SHP77 (cell line): ENCODE measurements at places on chromosomes 2 and 18.

DNA sequence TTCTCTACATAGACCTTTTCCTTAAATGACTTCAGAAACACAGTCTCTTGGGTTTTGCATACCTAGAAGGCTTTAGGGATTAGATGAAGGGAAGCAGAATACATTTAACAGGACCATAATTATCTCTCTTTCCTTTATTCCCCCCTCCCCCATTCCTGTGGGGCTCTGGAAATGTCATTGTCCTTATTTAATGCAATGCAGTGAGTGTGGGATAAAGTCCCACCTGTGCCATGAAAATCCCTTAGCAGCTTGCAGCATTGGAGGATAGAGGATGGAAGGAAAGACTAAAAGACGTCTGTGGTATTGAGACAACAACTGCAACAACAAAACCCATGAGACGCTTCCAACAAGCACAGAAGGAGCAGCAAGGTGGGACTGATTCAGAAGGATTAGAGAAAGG lies 117.8 kb upstream of the DCC start:
- no peak for DNase-seq

- no peak for DNase-seq
Observed at GRCh38 chr2:236119003-236119402, 49.2 kb downstream of the GBX2 start.

GRCh38 chr18:23868136-23868785 lies 146.3 kb upstream of the TTC39C start:
- no peak for DNase-seq

DNA sequence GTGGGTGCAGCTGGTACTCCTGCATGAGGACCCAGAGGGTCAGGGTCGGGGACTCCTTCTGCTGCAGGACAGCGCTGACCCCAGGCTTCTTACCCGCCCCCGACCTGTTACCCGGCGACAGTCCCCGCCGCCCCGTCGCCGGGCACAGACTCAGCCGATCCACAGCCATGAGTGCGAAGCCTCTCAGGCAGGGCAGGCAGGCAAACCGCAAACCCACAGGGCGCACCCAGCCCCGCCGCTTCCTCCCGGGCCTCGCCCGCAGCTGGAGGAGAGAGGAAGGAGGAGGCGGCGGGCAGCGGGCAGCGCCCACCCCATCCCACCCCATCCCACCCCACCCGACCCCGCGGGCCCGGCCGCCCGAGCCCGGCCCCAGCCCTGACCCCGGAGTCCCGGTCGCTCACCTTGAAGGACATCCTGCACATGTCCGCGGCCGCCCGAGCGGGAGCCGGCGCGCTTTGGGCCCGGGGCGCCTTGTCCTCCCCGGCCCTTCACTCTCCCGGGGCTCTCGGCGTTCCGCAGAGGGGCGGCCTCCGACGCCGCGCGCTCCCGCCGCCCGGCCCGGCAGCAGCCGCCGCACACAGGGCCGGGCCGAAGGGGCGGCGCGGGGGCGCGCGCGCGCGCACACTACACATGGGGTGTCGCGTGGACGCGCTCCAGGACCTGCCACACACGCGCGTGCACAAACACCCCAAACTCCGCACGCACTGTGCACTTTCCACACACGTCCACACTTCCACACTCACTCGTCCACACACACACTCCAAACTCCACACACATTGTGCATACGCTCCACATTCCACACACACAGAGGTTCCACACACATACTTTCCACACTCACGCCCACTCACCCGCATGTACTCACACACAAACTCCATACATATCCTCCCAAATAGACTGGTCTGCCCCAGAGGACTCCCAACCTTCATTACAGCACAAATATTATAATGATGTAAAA lies at the start of gene ANKRD29:
Gene ANKRD29, minus strand, starts transcription at position 603 of the 955 bp plus-strand sequence. Its CDS starts 181 bp downstream, at position 422.
- no peak for DNase-seq

GRCh38 chr2:39109537-39109936 lies 11.3 kb downstream of the SOS1 start:
- no peak for DNase-seq

- no peak for DNase-seq
Observed at GRCh38 chr2:65071499-65072180, 15.4 kb downstream of the CEP68 start.

DNA sequence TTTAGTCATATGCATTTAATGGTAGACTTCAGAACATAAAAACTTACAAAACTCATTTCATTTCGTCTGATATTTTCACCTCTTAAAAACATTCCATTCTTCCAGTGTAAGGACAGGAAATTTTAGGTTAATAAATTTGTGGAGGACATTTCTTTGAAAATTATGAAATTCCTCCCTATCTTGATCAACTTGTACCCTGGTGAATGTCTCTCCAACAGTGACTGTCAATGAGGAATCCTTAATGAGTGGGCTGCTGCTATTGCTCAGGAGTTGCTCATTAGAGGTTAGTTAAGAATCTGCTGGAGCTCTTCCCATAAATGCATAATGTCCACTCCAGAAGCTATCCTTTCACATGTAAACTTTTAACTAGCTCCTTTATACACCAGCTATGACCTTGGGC lies 69.1 kb downstream of the LRP1B start:
- DNase-seq = no peak

DNA sequence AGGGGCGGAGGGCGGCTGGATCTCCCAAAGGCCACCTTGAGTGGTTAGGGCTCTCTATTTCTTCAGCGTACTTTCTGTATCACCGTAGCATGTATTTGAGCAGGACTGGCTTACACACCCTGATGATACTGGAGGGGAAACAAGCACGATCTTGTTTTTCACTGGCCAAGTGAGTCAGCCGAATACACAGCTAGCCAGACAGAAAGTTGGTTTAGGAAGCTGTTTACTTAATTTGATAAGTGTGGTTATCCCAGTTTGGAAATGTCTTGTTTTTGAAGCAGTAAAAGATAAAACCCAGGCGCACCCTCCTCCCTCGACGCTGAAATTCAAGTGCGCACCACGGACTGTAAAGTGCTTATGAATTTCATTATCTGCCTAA lies 582 bp downstream of the RIOK3 start:
- no peak for DNase-seq

GRCh38 chr18:76827205-76828200 lies 5.1 kb downstream of the ZNF236 start:
- no peak for DNase-seq

DNA sequence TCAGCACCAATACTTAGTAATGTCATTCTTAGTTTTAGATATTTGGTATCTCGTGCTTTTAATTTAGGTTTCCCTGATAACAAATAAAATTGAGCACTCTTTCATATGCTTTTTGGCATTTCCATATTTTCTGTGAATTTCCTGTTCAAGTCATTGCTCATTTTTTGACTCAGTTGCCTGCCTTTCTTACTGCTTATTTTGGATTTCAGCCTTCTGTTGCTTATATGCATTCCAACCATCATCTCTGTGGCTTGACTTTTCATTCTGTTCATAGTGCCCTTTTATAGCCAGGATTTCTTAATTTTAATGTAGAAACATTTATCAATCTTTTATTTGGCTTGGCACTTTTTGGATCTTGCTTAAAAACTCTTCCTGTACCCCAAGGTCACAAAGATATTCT lies 14.5 kb upstream of the KIF3C start:
- DNase-seq = no peak

DNA sequence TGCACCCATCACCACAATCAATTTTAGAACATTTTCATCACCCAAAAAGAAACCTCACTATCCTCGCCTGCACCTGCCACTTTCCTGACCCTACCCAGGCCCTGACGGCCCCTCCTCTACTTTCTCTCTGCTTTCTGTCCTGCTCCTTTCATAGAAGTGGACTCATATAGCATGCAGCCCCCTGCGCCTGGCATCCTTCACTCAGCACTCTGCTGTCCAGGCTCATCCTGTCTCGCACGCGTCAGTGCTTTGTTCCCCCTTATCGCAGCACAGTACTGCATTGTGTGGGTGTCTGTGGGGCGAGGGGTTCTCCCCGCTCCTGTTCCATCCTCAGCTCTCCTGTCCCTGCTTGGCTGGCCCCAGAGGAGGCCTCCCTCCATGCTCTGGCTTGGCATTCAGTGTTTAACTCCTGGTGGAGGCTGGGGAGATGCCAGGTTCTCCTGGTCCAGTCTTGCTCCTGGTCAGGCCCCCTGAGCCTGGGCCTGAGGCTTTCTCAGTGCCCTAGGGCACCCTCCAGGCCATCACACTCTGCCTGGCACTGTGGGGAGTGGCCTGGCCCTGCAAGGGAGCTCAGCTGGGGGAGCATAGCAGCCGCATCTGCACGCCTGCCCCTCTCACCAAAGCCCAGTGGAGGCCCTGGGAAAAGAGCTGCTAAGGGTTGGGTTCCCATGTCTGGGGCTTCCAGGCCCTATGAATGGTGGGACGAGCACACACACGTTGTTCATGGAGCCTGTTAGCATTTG lies 6.6 kb upstream of the TUBB6 start:
- DNase-seq = no peak

DNA sequence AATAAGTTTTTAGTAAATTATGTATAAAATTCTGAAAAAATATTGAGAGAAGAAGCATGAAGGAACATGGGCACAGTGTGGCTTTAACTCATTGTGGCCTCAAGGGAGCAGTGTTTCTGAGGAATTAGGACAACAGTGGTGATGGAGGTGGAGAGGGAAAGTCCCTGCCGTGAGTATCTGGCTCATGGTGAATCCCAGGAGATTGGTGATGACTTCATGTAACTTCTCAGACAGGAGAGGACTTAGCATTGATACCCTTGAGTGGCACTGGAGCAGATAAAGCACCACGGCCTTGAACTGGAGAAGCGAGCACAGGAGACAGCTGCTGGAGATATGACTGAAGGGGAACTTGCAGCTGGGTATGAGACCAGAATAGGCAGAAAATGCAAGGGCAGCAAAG lies 35.0 kb upstream of the LRP1B start:
- no peak for DNase-seq

- no peak for DNase-seq
Observed at GRCh38 chr2:40302751-40303325, 149.1 kb downstream of the SLC8A1 start.

GRCh38 chr18:6270771-6271216 lies 143.9 kb downstream of the L3MBTL4 start:
- DNase-seq = no peak

- DNase-seq = no peak
Observed at GRCh38 chr2:36060133-36060532, 295.4 kb upstream of the CRIM1 start.

DNA sequence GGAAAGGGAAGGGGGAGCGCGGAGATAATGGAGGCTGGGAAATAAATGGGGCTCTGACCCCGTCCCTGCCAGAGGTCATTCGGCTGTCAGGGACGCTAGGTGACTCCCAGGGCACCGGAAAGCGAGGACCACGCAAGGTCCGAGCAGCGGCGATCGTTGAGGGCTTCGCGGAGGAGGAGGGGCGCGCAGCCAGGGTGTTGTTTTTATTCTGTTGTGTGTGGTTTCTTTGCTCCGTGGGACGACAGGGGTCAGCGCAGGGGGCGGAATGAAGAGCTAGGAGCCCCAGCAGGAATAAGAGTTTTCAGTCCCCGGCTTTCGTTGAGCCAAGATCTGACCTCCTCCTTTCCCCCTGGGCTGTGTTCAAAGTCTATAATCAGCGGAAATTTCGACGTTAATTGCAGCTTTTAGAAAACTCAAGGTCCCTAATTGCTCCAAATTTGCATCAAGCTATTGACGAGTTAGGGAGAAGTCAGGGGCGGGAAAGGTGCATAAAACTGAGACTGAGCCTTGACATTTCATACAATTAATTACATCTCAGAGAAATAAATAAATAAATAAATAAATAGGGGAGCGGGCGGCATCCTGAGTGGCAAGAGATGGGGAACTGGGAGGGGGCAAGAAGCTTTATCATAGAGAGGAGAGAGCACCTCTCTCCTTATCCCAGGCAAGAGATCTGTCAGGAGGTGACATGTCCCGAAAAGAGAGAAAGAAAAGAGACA lies 2.2 kb downstream of the GAD1 start:
- no peak for DNase-seq

- no peak for DNase-seq
Observed at GRCh38 chr18:22983175-22983574, 50.0 kb downstream of the RBBP8 start.

GRCh38 chr2:151664520-151664919 lies 69.8 kb downstream of the NEB start:
- DNase-seq = no peak

GRCh38 chr2:111213877-111214276 lies 93.2 kb downstream of the BCL2L11 start:
- no peak for DNase-seq

GRCh38 chr2:16109368-16109820 lies 169.0 kb downstream of the MYCN start:
- DNase-seq = no peak

- no peak for DNase-seq
Observed at GRCh38 chr2:218295029-218295428, 2.7 kb upstream of the TMBIM1 start.
